Fibroblast of pulmonary artery (primary cell): ENCODE measurements at places on chromosomes 16 and 17.

- no peak for DNase-seq
These were observed 30.9 kb upstream of the DYNLRB2 start for GRCh38 chr16:80509872-80510271.

DNA sequence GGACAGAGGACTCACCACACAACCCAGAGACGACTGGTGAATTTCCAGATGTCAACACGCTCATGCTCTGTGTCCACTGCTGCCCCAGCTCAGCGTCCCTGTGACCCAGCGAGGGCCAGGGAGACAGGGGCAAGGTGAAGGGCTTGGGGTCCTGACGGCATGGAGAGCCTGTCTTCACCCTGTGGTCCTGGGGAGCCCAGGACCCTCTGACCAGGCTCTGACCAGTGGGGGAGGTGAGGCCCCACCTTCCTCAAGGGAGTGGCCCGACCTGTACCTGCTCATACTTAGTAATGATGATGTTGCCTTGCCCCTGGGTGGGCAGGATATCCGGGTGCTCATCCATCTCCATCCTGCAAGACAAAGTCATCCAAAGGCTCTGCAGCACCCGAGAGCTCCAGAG is 39.8 kb downstream of the TNFRSF13B start:
- DNase-seq: no peak

GRCh38 chr16:68834550-68834949 is 8.8 kb upstream of the TANGO6 start:
- no peak for DNase-seq

- peak; percentile 10 for DNase-seq
These were observed 439 bp downstream of the TRIM25 start for GRCh38 chr17:56913353-56913866.

GRCh38 chr17:18371455-18371854 is 6.1 kb upstream of the EVPLL start:
- DNase-seq: no peak

- peak; percentile 92 for DNase-seq
These were observed 6.9 kb upstream of the EFTUD2 start for GRCh38 chr17:44906010-44906646.

GRCh38 chr17:29089601-29090044 is 46.7 kb downstream of the PIPOX start:
- DNase-seq: no peak
